Kidney epithelial cell (primary cell): ENCODE measurements at places on chromosomes 16 and 17.

DNA sequence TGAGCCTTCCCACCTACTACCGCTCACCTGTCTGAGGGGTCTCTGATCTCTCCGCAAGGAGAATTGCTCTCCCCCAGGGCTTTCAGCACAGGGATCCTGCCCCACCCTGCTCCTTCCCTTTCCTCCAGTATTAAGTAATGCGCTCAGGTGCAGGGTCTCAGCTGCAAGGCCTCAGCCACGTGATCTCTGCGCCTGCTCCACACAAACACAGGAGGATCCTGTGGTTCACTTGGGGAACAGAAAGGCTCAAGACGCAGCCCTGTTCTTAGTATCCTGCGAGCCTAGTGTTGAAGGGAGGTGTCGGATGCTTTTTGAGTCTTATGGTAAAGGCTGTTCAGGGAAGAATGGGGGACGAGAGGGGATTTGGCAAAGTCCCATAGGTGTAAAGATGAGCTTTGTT is 41.6 kb upstream of the GCSH start:
- DNase-seq, result no peak

DNA sequence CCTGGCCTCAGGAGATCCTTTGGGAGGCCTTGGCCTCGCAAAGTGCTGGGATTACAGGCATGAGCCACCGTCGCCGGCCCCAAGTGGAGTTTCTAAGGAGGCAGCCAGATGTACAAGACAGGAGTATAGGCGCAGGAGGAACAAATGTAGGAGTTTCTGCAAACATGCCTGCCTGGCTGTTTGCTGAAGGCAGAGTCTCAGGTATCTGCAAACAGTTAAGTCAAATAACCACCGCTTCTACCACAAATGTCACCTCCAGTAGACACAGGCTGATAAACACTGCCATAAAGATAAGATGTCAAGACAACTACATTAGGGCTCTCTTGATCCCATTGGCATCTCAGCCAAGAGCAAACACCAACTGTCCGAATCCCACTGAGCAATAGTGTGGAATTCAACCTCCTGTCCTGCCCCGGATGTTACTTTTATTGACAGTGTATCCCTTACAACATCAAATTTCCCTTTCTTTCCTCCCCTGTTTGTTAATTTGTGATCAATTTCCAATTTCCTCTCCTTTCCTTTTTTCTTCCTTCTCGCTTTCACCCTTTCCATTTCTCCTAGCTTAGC is 5.6 kb upstream of the COG1 start:
- no peak for DNase-seq

GRCh38 chr17:9322326-9322725 is 253.3 kb downstream of the STX8 start:
- no peak for DNase-seq

GRCh38 chr16:71914802-71915201 is 19.5 kb downstream of the IST1 start:
- DNase-seq, result no peak

DNA sequence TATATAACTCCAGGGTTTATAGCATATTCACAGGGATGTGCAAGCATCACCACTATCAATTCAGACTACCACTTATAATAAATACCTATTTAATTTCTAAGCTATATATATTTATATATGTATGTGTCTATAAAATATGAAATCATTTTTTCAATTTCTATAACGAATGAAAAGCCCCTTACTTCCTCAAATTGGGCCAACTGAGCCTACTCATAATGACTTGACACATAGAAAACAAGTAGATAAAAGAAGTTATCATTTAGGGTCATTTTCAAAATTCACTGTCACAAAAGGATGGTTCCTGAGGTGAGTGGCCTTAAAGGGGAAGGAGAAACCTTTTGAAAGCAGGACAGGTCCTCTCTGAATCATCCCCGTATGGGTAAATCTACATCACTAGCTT is 114.1 kb downstream of the ADCY9 start:
- no peak for DNase-seq

DNA sequence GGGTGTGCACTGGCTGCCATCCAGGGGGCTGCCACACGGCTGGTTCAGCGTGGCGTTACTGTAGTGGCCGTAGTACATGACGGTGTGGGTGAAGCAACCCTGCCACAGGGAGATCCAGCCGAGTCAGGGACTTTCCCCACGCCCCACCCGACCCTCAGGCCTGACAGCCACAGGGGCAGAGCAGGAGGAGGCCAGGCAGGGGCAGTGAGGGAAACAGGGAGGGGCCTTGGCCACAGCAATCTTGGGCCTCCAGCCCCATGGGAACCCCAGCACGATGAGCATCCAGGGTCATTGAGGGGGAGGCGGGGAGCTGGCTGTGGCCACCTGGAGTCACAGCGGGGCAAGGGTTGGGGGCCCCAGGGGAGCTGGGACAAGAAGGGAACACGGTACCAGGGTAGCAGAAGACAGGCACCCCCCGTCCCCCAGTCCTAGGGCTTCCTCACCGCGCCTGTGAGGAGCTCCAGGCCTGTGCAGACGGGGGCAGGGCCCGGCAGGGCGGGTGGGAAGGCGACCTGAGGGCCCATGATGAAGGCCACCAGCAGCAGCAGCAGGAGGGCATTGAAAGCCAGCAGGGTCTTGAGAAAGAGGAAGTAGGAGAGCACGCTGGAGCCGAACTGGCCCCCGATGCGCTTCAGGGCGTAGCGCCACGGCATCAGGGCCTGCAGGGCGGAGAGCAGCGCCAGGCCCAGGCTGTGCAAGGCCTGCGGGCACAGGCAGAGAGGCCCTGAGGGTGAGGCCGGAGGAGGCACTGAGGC is 4.3 kb downstream of the TMC6 start:
- DNase-seq, result no peak

GRCh38 chr17:77304051-77304745 is 163.4 kb downstream of the SEC14L1 start:
- DNase-seq, result no peak

GRCh38 chr17:30433514-30433913 is 43.7 kb upstream of the GOSR1 start:
- peak; percentile 37 for DNase-seq

GRCh38 chr17:68853439-68853838 is 101.8 kb downstream of the ABCA8 start:
- DNase-seq, result no peak

GRCh38 chr16:57704011-57704904 is 9.7 kb downstream of the DRC7 start:
- no peak for DNase-seq

- no peak for DNase-seq
Observed at GRCh38 chr17:81621494-81622130, 15.3 kb downstream of the NPLOC4 start.

- no peak for DNase-seq
Observed at GRCh38 chr16:50478773-50479149, 69.4 kb upstream of the NKD1 start.

DNA sequence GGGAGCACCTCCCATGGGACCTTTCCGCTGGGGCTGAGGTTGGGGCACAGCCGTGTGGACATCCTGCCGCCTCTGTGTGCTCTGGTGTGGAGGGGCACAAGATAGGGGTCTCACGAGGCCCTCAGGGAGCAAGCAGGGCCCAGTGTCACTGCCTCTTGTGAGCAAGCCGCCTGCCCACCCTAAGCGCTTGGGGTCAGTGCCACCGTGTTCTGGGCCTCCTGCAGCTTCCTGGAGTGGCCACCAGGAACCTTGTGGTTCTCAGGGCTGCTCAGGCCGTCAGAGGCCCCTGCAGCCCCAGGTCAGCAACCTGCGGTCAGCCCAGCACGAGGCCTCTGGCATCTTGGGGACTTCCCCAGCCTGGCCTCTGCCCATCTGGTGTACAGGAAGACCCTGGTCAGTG is 13.6 kb upstream of the CAPN15 start:
- DNase-seq, result no peak

- DNase-seq, result peak; percentile 56
Observed at GRCh38 chr16:7397901-7398300, 65.3 kb downstream of the RBFOX1 start.

- no peak for DNase-seq
Observed at GRCh38 chr16:73199214-73199613, 151.3 kb upstream of the ZFHX3 start.

DNA sequence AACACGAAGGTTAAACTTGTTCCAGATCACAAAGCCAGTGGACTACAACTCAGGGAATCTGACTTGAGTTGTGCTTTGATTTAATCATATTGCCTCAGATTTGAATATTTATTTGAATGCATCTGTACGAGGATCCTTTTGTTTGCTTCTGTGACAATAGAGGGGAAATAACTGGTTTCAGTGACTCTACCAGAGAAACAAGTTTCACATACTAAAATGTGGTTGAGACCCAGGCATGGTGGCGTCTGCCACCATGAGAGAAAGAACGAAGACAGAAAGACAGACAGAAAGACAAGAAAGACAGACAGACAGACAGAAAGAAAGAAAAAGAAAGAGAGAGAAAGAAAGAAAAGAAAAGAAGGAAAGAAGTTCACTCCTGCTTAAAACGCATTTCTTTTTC is 24.0 kb downstream of the YWHAE start:
- no peak for DNase-seq

- DNase-seq, result no peak
Observed at GRCh38 chr16:11976850-11977375, 379 bp downstream of the SNX29 start.

- no peak for DNase-seq
Observed at GRCh38 chr16:78866521-78866920, 734.0 kb downstream of the MAF start.

DNA sequence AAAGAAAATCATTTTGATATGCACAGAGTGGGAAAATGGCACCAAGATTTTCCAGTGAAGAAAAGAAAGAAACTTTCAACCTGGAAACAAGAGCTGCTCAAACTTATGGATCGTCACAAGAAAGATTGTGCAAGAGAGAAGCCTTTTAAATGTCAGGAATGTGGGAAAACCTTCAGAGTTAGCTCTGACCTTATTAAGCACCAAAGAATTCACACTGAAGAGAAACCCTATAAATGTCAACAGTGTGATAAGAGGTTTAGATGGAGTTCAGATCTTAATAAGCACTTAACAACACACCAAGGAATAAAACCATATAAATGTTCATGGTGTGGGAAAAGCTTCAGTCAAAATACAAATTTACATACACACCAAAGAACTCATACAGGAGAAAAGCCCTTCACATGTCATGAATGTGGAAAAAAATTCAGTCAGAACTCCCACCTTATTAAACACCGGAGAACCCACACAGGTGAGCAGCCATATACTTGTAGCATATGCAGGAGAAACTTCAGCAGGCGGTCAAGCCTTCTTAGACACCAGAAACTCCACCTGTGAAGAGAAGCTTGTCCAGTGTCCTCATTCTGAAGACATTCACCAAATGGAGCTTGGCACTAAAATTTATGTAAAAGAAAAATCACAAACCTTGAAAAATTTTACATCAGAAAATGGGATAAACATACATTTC is 12.2 kb downstream of the ZNF75A start:
- DNase-seq, result no peak

- no peak for DNase-seq
Observed at GRCh38 chr16:54165912-54166865, 120.4 kb downstream of the IRX3 start.

GRCh38 chr16:57464523-57464922 is 2.0 kb downstream of the POLR2C start:
- no peak for DNase-seq

GRCh38 chr17:20797292-20797691 is 217.8 kb downstream of the CDRT15L2 start:
- no peak for DNase-seq

DNA sequence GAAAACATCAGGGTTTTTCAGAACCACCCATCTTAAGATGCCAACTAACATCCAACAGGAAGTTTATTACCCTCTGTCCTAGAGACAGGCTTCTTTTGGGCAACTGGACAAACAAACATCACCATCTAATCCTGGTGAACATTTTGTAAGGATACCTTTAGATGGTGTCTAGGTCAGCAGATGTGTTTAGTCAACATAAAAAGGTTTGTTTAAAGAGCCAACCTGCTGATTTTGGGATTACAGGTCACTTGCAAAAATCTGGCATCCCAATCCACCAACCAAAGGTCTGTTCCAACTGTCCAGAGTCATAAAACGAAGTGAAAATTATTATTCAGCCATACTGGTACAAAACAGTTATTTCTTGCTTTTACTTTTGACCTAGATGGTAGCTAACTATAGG is 145.2 kb upstream of the C17orf78 start:
- no peak for DNase-seq

DNA sequence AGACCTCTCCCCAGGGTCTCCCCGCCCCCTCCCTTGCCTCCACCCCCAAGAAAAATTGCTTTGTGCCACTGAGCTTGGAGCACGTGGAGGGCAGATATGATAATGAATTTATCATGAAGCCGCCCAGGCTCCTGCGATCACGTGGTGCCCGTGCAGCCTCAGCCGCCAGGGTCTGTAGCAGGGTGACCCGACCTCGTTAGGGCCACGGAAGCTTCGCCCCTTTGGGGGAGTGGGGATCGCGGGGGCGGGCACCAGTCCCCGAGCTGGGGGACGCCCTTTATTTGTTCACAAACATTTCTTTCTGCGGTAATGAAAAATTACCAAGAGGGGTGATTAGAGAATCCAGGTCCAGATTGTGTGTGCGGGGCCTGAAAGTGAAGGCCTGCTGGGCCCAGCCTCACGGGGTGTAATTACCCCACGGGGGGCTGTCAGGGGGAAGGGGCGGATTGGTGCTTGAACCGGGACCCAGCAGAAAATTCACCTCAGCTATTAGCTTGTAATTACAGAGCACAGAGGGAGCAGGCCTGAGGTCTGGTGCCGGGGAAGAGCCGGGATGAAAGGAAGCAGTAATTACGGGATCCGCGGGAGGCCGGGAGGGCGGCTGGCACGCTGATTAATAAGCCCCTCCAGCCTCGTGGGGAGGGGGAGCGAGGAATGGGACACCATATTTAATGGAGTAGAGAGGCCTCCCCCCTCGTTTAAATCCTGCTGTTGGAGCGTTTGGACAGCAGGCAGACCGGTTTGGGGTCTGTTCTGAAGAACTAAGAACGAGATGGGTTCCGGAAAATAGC is 13.3 kb downstream of the GSE1 start:
- no peak for DNase-seq

- no peak for DNase-seq
Observed at GRCh38 chr16:49121636-49122035, 160.0 kb downstream of the CBLN1 start.

- no peak for DNase-seq
Observed at GRCh38 chr17:74010903-74011302, 192.6 kb upstream of the RPL38 start.

DNA sequence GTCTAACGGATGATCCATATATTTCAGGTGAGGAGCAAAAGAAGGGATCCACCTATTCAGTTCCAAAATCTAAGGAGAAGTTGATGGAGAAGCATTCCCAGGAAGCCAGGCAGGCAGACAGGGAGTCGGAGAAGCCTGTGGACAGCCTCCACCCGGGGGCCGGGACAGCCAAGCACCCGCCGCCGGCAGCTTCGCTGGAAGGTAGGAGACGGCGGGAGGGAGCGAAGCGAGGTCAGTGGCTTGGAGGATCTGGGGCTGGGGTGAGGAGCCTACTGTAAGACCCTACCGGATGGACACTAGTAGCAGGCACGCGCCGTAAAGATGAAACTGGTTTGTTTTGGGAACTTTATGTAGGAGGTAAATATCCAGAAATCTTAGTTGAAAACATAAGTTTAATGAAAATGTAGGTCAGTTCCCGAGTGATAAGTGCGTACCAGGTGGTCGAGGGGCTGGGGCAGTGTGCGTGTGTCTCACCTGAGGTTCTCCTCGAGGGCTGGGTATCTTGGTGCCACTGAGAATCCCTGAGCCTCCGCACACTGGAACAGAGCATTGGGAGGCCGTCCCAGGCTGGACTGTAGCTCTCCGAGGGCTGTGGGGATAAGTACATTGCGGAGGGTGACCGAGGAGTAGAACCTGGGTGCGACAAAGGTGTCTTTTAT is 714 bp downstream of the SPATA33 start:
- DNase-seq, result no peak
